ENCODE measurements at places on chromosomes 2 and 18.

- DNase-seq, result no peak
Observed at GRCh38 chr2:73685764-73686438, 43.7 kb upstream of the NAT8 start.

GRCh38 chr18:59279722-59280121, 6.5 kb upstream of the RAX start:
- no peak for DNase-seq

DNA sequence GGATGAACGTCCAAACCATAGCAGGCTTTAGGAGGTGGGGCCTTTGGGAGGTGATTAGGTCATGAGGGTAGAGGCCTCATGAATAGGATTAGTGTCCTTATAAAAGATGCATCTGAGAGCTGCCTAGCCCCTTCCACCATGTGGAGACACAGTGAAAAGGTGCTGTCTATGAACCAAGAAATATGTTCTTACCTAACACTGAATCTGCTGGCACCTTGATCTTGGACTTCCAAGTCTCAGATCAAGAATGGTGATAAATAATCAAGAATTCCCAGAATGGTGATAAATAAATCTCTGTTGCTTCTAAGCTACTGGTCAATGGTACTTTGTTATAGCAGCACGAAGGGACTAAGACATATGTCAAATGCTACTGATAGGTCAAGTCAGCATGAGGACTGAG, 15.1 kb upstream of the DYTN start:
- DNase-seq, result no peak

DNA sequence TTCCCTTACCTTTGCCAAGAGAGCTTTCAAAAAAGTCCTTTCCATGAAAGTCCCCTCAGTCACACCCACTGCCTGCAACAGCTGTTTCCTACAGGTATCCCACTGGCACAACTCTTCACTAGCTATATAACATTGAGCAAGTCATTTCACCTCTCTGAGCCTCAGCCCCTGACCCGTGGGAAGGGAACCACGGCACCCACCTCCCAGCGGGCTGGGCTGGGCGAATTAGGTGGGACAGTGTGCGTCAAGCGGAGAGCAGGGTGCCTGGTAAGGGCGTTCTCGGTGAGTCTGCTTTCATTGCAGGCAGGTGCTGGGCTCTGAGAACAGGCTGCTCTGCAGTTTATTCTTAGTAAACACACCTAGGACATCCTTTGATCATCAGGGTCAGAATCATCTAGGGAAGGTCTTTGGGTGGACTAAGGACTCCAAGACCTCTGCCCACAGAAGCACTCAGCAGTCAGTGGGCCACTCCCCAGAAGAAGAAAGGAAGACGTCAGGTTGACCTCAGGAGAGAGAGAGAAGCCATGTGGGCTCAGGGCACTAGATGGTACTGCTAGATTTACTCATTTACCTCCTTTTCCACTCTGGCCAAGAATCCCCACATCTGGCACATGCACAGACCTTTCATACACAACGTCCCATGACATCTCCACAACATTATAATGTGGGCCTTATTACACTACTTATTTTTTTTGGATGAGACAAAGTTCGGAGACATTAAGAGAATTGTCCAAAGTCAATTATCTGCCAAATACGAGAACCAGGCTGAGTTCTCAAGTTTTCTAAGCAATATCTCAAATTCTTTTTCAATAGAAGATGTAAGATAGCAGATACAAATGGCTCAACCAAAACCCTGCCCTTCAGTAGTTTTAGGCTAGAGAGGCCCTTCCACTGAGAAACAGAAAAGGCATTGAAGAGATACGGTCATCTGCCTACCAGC, 79.9 kb downstream of the GALNT14 start:
- DNase-seq, result no peak

DNA sequence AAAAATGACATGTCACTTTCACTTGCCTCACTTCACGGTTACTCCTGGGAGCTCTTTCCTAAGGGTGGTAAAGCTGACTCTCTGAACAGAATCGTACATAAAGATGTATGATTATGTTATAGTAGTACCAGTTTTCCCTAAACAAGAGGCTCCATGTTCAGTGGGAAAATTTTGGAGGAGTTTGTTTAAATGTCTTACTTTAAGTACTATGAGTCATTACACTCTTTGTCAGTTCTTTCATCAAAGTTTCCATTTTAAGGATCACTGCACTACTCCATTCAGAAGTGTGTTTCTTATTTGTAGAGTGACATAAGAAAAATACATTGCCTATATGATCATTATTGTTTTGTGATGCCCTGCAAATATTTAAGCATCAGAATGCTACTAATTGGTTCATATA, 121.1 kb upstream of the FIGN start:
- DNase-seq, result no peak

DNA sequence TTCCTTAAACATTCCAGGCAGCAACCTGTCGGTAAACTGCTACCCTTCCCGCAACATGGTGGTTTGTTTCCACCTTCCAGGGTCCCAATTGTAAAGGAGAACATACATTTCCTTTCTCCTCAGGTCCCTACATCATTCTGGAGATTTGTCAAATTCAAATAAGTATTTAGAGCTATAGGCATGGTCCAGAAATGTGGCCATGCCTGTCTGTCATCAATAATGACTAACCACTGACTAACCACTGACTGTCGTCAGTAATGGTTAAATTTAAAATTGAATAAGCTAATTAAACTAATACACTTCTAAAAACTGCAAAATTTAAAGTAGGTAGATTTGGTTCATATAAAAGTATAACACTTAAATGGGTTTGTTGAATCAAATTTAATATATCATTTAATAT, 984.0 kb upstream of the SLC39A10 start:
- no peak for DNase-seq

DNA sequence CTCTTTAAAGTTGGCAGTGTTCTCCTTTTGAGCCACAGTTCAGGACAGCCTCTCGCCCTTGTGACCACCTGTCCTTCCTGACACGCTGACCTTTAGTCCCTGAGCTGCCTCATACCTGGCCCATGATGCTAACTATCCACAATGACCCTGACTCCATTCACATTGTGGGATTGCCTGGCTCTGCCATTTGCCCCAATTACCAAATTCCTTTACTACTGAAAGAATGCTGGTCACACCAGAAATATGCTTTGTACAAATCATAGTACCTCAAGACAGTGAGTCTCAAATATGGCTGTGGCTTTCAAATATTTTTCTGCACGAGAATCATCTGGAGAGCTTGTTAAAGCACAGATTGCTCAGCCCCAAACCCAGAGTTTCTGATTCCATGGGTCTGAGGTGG, 54.2 kb downstream of the LTBP1 start:
- DNase-seq, result no peak

GRCh38 chr18:58758046-58758445, 86.8 kb downstream of the MALT1 start:
- DNase-seq, result no peak

- DNase-seq, result no peak
Observed at GRCh38 chr18:73535990-73536389, 611.6 kb downstream of the FBXO15 start.

DNA sequence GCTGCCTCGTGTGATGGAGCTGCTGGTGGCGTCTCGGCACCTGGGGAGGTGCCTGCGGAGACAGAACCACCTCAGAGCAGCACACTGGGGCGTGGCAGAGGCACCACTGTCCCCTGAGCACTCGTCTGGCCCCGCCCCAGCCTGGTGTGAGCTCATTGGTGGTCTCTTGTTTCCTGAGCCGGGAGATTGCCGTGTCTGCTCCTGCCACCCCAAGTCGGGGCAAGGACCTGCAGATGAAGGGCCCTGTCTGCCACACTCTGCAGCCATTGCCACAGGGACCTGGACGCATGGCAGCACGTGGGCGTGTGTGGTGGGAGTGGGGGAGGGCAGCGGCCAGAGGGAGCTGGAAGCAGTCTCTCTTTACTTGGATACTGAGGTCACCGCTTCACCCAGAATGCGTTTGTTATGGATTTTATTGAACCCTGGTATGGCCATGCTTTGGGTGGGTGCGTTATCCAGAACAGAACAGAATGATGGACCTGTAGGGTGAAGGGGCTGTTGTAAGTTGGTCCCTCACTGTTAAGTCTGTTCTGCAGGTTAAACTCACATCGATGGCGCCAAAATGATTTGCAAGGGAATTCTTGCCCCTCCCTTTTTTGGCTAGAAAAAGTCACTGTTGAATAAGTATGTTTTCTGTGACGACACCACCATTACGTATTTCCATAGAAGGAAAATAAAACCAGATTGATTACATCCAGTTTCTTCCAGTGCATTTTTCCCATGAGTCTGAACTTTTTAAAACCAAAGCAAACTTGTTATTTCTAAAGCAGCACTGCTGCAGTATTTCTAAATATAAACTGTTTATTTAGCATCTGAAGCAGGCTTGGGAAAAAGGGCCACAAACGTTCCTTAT, 92.0 kb downstream of the USP40 start:
- DNase-seq, result no peak

GRCh38 chr18:50312296-50313030, 25.0 kb upstream of the CXXC1 start:
- no peak for DNase-seq

GRCh38 chr2:191010887-191011885, 2.8 kb downstream of the STAT1 start:
- DNase-seq, result no peak

DNA sequence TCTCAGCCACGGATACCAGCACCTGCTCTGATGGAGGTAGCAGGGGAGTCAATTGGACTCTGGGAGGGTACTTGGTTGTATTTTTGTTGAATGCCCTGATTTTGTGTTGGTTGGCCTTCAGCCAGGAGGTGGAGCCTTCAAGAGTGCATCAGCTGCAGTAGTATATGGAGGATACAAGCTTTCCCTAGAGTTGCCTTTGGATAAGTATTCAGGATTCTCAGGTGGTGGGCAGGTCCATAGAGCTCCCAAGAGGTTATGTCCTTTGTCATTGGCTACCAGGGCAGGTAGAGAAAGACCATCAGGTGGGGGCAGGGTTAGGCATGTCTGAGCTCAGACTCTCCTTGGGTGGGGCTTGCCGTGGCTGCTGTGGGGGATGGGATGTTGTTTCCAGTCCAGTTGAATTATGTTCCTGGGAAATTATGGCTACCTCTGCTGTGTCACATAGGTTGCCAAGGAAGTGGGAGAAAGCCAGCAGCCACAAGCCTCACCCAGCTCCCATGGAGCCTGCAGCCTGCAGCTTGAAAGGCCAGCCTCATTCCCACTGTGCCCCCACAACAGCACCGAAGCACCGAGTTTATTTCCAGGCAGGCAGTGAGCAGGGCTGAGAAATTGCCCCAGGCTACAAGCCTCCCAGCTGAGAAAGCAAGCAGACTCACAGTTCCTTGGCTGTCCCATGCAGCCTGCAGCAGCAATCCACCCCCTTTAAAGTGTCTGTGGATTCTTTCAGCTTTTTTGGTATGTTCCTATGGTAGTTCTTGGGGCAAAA, 38.6 kb upstream of the CHST9 start:
- DNase-seq, result no peak

DNA sequence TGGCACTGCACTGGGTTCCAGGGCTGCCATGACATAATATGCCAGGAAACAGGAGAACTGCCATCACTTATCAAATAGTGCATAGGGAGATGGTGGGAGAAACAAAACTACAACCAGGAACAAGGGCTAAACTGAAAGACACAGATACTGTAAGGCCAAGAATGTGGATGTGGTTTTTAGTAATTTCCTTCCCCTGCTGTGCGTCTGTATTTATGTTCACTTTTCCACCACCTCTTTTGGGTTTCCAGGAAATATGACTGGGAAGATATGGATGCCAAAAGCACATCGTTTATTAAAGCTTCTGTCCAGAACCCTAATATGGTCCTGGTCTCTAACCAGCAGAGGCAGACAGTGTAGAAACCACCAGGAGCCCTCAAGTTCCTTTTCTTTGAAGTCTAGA, 759.7 kb upstream of the FANCL start:
- no peak for DNase-seq
